Glomerular endothelial cell (primary cell): ENCODE measurements at places on chromosomes 7 and 10.
A peak's percentile ranks its signal among the peaks of the same experiment; 100 is the strongest.

DNA sequence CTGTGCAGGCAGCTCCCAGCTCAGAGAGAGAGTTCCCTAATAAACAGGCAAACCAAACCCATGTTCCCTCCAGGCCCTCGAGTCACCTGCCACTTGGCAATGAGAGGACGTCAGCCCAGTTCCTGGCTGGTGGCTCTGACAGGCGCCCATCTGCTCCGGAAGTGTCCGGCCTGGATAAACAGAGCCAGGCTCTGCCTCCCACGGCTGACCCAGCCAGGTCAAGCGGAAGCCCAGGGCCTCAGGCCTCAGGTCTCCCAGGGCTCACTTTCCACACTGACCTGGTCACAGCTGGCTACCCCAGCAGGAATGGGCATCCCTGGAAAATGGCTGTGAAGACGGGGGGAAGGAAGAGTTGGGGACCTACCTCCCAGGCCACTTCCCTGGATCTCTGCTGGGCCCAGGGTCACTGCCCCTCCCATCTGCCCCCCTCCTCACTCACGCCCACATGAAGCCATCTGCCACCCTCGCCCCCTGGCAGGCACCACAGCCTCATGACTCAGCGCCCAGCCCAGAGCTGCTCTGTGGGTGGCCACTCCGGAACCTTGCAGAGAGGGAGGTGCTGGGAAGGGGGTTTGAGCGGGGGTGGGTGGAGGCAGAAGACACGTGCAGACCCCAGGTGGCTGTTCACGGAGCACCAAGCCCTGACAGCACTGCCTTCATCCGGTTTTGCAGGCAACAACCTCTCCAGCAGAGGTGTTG is 37.4 kb upstream of the DUSP5 start:
- no peak for DNase-seq

- no peak for DNase-seq
Observed at GRCh38 chr10:5284311-5285057, 80.3 kb upstream of the UCN3 start.

DNA sequence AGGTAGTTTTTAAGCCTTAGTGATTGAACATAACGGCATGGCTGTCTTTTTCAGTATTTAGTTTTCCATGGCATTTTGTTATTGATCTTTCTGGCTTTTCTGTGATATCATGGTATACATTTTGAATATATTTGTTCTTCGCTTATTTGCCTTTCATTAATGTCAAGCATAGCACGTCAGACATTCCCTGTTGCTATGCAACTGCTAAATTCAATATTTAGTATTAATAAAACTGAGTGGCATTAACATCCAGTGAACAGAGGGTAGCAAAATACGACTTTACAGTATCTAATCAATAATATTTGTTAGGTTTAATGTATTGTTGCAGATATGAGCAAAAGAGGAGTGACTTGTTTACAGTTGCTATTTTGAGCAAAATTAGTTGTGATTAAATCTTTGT is 72.5 kb downstream of the LCOR start:
- DNase-seq, result no peak

DNA sequence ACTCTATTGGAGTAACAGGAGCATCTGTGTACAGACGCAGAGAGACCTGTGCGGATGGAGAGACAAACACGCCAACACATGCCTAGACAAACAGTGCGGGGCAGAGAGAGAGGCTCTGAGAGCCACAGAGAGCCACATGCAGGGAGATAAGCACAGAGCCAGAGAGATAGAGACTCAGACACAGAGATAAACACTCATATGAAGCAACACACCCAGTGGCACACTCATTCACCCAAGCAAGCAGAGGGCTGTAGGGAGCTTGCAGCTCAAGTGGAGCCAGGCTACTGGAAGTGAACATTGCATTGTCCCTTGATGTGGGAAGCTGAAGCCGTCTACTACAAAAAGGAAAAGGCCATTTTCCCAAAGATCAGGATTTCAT is 46.6 kb upstream of the PODXL start:
- no peak for DNase-seq

- DNase-seq, result no peak
Observed at GRCh38 chr7:20466543-20467021, 135.9 kb downstream of the ITGB8 start.

DNA sequence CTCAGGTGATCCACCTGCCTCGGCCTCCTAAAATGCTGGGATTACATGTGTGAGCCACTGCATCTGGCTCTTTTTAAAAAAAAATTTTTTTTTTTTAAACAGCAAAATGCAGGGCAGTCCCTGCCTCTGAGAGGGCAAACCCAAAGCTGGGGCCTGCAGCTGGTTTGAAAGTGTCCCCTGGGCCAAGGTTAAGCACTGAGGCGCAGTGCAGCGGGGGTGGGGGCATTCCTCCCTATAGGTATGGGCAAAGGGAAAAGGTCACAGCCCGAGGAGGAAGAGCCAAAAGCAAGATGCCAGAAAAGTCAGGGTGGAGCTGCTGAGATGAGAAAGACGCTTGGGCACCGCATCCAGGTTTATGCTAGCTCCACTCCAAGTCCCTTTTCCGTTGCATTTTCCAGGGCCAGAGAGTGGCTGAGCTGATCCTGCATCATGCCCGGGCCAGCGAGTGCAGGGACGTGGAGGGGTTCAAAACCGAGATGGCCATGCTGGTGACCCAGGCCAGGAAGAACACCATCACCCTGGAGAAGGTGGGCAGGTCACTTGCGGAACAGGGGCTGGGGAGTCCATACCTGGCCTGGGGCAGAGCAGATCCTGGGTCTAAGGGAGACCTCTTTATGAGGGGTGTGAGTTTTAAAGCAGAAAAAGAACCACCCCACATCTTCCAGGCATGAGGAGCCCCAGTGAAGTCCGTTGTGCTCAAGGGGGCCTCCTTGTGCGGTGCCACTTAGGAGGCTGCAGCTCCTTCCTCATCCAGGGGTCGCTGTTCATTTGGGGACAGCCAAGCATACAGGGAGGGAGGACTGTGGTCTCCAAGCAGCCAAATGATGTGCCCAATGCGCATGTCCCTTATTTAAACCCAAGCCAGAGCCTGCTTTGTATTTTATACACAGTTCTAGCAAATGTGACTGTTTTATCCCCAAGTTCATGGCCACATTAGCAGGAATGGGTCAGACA is 7.0 kb upstream of the NDUFB2 start:
- no peak for DNase-seq

GRCh38 chr7:9083837-9084236 is 650.4 kb downstream of the NXPH1 start:
- DNase-seq, result no peak

DNA sequence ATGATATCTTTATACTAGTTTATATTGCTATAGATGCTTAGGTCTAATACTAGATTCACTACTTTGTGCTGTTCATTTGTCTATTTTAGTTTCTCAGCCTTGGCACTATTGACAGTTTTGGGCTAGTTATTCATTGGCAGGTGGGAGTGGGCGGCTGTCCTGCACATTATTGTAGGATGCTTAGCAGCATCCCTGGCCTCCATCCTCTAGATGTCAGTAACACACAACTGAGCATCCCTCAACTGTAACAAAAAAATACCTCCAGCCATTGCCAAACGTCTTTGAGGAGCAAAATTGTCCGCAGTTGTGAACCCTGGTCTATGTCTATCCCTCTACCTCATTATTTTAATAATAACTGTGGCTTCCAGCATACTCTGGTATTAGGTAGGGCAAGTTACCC is 34.4 kb upstream of the PNLIP start:
- DNase-seq, result no peak

GRCh38 chr7:7795630-7796121 is 77.3 kb upstream of the RPA3 start:
- no peak for DNase-seq

DNA sequence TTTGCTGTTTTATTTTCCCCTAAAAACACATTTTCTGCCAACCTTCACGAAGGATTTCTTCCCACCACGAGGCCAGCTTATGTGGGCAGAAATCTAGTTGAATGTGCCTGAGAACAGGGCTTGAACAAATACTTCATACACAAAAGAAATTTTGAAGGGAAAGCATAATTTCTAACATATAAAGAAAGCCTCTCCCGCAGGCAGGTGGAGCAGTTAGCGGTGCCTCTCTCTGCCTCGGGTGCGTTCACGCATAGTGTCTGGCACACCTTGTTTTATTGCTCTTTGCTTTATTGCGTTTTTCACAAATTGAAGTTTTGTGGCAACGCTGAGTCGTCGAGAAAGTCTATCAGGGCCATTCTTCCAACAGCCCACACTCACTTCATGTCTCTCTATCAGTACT is 7.0 kb upstream of the CSGALNACT2 start:
- DNase-seq, result no peak

DNA sequence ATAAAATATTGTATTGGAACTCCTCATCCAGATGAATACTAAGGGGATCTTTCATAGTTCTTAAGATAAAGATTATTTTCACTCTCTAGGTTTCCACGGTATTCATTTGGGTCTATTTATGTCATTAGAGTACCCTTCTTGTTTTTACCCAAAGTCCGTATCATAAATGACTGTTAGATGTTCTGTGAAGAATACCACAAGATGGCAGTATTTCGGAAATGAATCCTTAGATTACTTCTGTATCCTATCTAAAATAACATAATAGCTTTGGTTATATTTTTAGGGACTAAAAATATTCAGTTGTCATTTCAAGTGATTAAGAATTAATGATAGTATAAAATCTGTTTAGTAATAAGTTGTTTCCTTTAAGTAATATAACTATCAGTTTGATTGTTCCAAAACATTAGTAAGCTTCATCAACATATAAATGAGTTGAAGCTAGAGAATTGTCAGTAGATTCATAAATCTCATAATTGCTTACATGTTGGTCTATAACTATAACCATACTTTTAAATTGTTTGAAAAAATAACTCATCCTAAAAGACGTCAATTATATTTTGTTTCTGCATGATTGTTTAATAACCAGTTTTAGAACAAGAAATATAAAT is 337.5 kb upstream of the KCND2 start:
- peak; percentile 41 for DNase-seq

DNA sequence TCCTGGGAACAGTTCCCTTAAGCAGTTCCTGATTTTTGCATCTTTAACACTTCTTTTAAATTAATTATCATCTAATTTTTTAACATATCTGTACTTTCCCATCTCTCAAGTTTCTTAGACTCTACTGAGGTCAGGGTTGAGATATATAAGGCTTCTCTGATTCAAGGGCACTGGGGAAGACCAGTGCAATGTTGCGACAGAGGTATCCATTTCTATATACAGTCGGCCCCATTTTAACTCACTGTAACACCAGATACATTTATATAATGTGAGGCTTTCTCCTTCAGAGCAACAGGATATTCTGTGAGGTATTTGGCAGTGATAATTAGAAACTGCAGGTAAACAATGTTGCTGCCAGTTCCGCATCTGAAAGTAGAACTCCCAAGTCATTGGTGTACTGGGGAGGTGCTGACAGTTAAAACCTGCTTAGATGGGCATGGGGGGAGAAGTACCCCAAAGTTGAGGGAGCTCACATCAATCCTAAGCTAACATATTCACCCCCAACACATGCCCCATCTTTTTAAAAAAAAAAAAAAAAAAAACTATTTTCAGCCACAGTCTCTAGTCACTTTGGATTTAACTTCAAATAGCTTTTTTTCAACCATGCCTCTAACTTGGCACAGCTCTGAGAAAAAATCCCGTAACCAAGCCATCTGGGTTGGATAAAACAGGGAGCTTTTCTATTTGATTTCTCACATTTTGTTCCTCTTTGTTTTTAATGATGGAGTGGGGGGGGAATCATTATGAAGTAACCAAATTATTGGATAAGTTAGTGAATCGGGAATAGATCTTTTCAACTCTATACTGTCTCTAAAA is 62.9 kb downstream of the REEP3 start:
- no peak for DNase-seq

GRCh38 chr10:59633063-59633462 is 76.6 kb downstream of the SLC16A9 start:
- no peak for DNase-seq

DNA sequence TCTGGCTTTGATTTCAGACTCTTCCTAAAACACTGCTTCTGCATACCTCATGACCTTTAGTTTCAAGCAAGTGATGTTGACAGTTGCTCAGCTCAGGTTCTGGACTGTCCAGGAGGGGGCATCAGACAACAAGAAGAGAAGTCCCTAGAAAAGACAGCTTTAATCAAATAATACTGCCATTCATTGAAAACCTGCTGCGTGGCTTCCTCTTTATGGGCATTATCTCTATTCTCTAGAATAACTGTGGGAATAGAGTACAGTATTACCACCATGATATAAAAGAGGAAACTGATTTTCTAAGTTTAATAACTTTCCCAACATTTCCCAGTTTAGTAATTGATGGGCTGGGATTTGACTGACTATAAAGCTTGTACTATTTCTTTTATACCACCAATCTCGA is 170.4 kb downstream of the SNX13 start:
- DNase-seq, result no peak

DNA sequence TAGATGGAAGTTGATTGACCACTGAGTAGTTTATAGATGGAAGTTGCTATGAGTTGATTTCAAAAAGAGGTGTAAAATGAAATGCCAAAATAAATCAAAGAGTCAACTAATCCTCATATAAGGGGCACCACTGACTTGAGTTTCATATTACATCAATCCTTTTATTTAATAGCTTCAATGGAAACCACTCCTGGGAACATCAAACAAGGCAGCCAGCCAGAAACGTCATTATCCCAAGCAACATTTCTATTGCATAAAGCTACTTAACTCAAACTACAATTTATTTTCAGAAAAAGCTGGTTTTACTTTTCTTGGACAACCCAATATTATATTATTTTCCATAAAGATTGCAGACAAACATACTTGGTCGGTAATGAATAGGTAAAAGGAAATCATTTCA is 162.1 kb downstream of the TSPAN12 start:
- no peak for DNase-seq

DNA sequence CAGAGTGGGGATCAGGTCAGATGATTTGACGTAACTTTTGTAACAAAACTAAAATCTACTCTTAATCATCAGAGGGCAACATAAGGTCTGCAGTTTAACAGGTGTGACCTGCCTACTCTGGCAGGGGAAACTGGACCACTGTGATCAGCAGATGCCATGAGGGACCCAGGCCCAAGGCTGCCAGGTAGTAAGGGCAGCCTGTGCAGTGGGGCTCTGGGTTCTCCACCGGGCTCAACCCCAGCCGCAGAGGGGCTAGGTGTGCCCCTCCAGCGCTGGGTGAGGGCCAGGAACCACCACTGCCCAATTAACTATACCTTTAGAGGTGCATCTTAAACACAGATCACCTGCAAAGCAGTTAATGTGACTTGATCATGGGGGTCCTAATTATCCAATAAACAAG is 17.6 kb downstream of the AKR1B1 start:
- no peak for DNase-seq

DNA sequence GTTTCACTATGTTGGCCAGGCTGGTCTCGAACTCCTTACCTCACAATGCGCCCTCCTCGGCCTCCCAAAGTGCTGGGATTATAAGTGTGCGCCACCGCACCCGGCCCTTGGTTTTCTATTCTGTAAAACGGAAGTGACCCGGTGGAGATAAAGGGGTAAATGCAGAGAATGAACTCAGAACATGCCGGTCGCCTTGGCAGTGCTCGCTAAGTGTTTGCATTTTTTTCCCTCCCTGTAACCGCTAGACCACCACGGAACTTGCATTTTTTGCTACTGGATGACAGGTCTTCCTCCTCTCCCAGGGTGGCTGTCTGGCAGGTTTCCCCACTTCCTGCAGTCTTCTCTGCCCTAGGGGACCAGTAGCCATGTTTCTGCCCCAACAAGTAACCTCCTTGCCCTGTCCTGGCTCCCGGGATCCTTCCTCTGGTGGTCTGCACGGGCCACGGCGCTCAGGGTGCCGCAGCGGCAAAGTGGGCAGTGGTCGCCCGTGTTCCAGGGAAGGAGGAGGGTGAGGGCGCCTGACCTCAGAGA is 18.8 kb upstream of the GNA12 start:
- no peak for DNase-seq

- DNase-seq, result peak; percentile 31
Observed at GRCh38 chr7:149625340-149625946, 127.8 kb upstream of the ZNF746 start.

- no peak for DNase-seq
Observed at GRCh38 chr7:30479202-30480120, 877 bp upstream of the NOD1 start.

GRCh38 chr7:154553711-154554265 is 449.1 kb downstream of the PAXIP1 start:
- no peak for DNase-seq
